ENCODE measurements at places on chromosomes 5 and 9. TPM values are rescaled to one million over a fixed set of nuclear protein-coding genes. Genes with fewer than 3 reads are reported as not detected.

- DNase-seq: no peak
Measured at GRCh38 chr5:122967085-122967484, 69.4 kb downstream of the PPIC start.

- no peak for DNase-seq
Measured at GRCh38 chr5:50836356-50836755, 169.9 kb downstream of the PARP8 start.

DNA sequence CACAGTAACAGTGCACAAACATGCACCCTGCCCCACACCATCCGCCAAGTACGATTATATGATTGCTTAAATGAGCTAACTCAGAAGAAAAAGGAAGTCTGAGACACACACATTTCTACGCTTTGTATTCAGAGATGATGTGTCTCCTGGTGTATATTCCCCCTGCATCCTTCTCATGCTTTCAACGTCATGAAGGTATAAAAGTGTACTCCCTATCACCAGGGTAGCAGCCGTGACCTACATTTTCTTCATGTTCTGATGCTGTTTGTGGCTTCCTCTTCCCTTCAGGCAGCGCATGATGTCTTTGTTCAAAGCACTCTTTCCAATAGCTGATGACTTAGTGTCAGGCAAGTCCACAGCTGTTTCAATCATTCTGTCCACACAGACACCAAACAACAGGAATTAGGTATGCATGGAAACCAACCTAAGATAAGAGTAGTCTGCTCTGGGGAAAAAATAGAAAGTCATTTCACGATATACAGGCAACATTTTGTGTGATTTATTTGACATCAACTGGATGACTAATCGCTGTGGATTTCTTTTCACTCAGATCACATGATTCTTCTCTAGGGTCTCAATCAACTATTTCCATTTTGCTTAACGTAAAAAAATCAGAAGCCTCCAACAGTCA lies 269.4 kb upstream of the PTGER4 start:
- DNase-seq: no peak

DNA sequence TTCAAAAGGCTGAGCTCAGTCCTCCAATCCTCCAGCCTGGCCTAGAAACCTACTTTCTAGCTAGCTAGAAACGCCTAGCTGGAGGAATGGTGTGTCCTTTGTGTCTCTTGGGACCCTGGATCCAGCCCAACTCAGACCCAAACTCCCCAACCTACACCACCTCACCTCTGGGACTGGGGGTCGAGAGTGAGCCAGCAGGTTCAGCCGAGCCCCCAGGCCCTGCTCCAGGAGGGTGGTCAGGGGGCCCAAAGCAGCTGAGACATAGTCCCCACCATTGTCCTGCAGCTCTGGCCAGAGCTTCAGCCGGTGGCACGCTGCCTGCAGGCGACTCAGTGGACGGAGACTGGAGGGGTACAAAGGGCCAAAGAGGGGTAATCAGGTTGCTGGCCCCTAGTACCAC lies 6.2 kb downstream of the NOL6 start:
- no peak for DNase-seq

- DNase-seq: peak; percentile 48
Measured at GRCh38 chr5:43039471-43040286, 440 bp downstream of the ANXA2R start.

DNA sequence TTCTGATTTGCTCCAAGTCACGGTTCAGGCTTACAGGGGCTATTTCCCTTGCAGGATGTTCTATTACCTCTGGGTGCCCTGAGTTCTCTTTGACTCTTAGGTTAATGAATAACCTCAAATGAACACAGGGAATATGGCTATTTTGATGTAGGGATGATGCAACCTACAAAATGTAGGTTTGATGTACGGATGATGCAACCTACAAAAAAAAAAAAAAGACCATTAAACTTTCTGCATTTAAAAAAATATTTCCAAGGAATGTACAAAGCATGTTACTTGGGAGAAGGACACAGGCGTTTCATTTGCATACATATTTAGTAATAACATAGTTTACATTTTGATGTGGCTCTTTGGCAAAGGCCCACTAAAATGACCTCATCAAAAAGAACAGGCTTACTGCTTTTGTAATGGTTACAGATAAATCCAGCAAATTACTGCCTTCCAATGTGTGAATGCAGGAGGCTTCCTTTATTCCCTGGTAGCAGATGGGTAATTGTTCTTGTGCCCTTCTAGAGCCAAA lies 36.3 kb downstream of the ZNF474 start:
- DNase-seq: no peak

GRCh38 chr5:101788797-101789196 lies 507.3 kb downstream of the SLCO4C1 start:
- no peak for DNase-seq

GRCh38 chr5:20833081-20833627 lies 845.2 kb upstream of the CDH18 start:
- no peak for DNase-seq

- no peak for DNase-seq
Measured at GRCh38 chr5:82635561-82636288, 357.6 kb upstream of the RPS23 start.

DNA sequence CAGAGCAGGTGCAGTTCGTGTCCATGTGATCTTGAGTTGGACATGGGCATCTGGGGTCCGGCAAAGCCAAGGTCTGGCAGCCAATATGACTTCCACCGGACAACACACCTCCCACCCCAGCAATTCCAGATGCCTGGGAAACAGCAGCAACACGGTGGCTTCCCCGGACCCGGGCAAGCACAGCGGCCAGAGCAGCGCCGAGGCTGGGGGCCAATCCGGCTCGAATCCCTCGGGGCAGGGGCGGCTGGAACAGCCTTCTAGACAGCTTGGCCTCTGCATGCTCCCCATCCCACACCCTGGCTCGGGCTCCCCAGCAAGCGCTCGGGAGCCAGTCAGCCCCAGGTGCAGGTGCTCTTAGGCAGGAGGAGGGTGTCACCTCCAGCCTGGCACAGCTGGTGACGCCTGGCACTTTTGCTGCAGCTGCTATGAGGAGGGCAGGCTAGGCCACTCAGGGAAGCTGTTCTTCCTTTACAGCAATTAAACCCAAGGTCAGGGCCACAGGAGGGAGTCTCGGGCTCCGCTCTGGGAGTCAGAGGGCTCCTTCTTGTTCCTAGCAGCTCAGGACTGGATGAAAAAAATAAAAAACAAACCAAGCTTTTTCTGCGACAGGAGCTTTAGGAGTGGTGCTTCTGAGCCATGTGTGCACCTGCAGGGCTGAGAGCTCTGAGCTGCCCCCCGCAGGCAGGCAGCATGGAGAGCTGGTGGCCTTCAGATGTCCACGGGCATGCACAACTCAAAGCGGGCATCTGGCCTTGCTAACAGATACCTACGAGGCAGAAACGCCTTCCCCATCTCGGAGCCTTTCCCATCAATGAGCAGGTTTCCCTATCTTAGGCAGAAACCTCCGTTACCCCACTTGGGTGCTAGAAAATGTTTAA lies 28.2 kb downstream of the DBH start:
- no peak for DNase-seq

DNA sequence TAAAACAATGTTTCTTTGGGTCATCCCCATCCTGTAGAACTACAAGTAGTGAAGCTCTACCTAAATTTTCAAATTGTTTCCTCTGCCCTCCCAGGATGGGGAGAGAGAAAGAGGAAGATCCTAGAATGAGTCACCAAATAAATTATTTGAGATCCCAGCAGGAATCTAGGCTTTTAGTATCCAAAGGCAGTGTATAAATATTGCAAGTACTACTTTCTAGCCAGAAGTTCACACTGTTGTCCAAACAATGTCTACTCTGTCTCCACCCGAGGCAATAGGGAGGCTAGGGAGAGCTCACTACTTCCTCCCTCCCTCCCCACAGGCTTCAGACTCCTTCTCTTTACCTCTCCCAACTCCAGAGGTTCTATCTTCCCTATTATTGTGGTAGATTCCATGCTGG lies 362.8 kb downstream of the MRPS30 start:
- no peak for DNase-seq

GRCh38 chr9:2916382-2916985 lies 72.6 kb upstream of the PUM3 start:
- no peak for DNase-seq

- no peak for DNase-seq
Measured at GRCh38 chr5:73892806-73893205, 266.8 kb downstream of the ARHGEF28 start.

GRCh38 chr5:171840066-171840465 lies 54.4 kb downstream of the SMIM23 start:
- no peak for DNase-seq

DNA sequence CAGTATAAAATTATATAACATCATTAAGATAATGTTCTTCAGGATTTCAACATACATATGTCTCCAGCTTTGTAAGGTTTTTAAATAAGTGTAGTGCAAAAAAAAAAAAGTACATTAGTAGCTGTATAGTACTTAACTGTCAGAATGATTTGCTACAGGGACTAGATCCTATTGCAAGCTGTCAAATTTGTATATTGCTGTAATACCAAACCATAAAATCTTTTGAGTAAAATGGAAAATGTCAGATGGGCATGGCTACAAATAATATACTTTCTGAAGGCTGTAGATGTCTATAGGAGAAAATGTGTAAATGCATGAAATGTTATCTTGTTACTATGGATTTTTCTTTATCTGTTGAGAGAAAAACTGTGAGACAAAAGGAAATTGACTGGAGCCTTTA lies 298.5 kb downstream of the KDM4C start:
- DNase-seq: no peak

TLN1 gene
- 405 TPM for total RNA-seq

SNCAIP gene
- total RNA-seq: 8.1 TPM

NKD2 gene
- not detected for total RNA-seq

KDM3B gene
- 63.2 TPM for total RNA-seq

NUTM2G gene
- total RNA-seq: not detected

PCDHA1 gene
- not detected for total RNA-seq

CYLC2 gene
- not detected for total RNA-seq
